Activated CD8-positive, alpha-beta T cell treated with anti-CD3 and anti-CD28 coated beads for 36 hours (primary cell): ENCODE measurements at places on chromosomes 6 and 20. TPM values are rescaled to one million over a fixed set of nuclear protein-coding genes. Genes with fewer than 3 reads are reported as not detected.

The DLK2 gene
- 1.0 TPM for total RNA-seq

GRCh38 chr6:37691904-37692806 lies 5.5 kb downstream of the MDGA1 start:
- peak; percentile 83 for DNase-seq

GRCh38 chr6:56335726-56336125 lies 88.3 kb upstream of the COL21A1 start:
- no peak for DNase-seq

DNA sequence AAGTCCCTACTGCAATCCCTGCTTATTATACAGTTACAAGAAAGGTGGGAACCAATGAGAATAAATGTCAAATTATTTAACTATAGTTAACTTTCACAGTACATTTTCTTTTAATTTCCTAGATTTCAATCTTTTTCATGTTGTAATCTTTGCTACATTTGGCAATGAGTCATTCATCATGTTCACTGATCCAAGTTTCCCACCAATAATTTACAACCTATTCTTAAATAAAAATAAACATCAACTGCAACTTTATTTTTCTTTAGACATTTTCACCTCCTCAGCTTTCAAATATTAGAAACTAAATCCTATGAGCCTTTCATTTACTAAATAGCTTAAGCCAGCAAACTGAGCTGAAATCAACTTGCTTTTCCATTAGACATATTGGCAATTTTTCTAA lies 541.3 kb upstream of the BTBD3 start:
- no peak for DNase-seq

GRCh38 chr6:137949686-137950390 lies 82.8 kb downstream of the TNFAIP3 start:
- no peak for DNase-seq
